ENCODE measurements at places on chromosomes 3 and 15.

DNA sequence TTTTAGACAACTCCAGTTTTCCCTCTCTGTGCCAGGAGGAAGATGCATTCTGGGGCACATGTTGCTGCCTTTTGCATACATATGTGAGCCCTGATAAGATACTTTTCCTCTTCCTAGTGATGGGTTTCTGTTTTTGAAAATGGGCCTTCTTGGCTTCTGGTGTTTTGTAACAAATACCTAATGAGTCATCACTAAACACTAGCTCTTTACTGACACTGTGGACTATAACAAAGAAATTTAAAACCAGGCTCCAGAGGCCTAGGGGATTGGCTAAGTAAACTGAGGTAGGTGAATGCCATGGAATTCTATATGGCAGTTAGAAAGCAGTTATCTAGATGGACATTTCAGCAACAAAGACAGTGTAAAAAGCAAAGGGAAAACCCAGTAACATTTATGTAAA lies 93.4 kb upstream of the NR2E3 start:
- DNase-seq = no peak

DNA sequence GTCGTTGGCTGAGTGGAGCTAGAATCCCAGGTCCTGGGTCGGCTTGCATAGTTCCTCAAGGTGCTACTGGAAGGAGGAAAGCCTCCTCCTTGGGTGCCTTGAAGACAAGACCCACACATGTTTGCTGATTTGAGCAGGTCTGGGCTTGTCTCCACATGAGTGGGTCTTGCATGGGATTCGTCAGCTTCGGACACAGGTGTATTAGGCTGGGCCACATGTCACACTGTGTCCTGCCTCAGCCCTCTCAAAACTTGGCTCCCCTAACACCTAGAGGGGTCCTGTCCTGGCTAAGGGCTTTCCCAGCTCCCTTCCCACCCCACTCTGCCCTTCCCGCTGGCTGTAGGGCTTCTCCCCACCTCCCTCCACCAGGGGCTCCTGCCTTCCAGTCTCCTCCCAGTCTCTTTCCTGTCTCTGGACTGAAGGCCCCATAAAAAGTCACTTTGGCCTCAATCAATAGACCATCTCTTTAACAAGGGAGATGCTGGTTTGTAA lies 73.0 kb upstream of the ADPGK start:
- no peak for DNase-seq

GRCh38 chr15:98651581-98652220 lies 3.4 kb downstream of the IGF1R start:
- DNase-seq = no peak

- peak; percentile 50 for DNase-seq
These were observed 1.4 kb downstream of the ST6GAL1 start for GRCh38 chr3:186931532-186932280.

- no peak for DNase-seq
These were observed 25.7 kb downstream of the GPR15 start for GRCh38 chr3:98557324-98558010.

Measured in NCI-H1417 treated with DMSO at 0.1 percent for 48 hours (cell line).